ENCODE measurements at places on chromosomes 1 and 21.

- DNase-seq, result no peak
Measured at GRCh38 chr1:59767119-59767518, 47.6 kb upstream of the HOOK1 start.

GRCh38 chr1:40301066-40301465 lies 16.0 kb downstream of the COL9A2 start:
- DNase-seq, result no peak

GRCh38 chr1:112445596-112445995 lies 49.6 kb downstream of the CTTNBP2NL start:
- no peak for DNase-seq

- no peak for DNase-seq
Measured at GRCh38 chr1:12778061-12778460, 4.5 kb downstream of the PRAMEF12 start.

GRCh38 chr1:83098131-83098530 lies 900.8 kb downstream of the TTLL7 start:
- DNase-seq, result no peak

- DNase-seq, result no peak
Measured at GRCh38 chr1:54107131-54107530, 45.7 kb downstream of the CDCP2 start.
